Endothelial cell of umbilical vein (primary cell): ENCODE measurements at places on chromosomes 1 and 21. TPM values are rescaled to one million over a fixed set of nuclear protein-coding genes. Genes with fewer than 3 reads are reported as not detected.

The CLEC20A gene
- total RNA-seq = not detected in 2 replicates

The SH2D1B gene
- total RNA-seq = not detected in 2 replicates

The TMEM81 gene
- total RNA-seq = 2.9 TPM in 2 replicates

The NBPF4 gene
- not detected in 2 replicates for total RNA-seq

The RNF223 gene
- total RNA-seq = not detected in 2 replicates

The MEGF6 gene
- total RNA-seq = 47.4 and 63.7 TPM in 2 replicates

- H3K4me3 ChIP-seq = no peak overlapping the region
- H3K36me3 ChIP-seq = no peaks in the 10 kb centered on the region
- no peaks in the 10 kb centered on the region for H3K27me3 ChIP-seq
- DNase-seq = no peak
- no peaks in the 10 kb centered on the region for H3K4me1 ChIP-seq
Measured at GRCh38 chr1:14742181-14742980, 143.9 kb downstream of the KAZN start.

GRCh38 chr21:45265721-45266517 is 21.8 kb downstream of the POFUT2 start:
- no peak overlapping the region for H3K4me3 ChIP-seq
- H3K27me3 ChIP-seq = no peaks in the 10 kb centered on the region
- no peak overlapping the region for H3K27ac ChIP-seq
- peaks cover 45% of the 10 kb centered on the region for H3K36me3 ChIP-seq
- DNase-seq = no peak

DNA sequence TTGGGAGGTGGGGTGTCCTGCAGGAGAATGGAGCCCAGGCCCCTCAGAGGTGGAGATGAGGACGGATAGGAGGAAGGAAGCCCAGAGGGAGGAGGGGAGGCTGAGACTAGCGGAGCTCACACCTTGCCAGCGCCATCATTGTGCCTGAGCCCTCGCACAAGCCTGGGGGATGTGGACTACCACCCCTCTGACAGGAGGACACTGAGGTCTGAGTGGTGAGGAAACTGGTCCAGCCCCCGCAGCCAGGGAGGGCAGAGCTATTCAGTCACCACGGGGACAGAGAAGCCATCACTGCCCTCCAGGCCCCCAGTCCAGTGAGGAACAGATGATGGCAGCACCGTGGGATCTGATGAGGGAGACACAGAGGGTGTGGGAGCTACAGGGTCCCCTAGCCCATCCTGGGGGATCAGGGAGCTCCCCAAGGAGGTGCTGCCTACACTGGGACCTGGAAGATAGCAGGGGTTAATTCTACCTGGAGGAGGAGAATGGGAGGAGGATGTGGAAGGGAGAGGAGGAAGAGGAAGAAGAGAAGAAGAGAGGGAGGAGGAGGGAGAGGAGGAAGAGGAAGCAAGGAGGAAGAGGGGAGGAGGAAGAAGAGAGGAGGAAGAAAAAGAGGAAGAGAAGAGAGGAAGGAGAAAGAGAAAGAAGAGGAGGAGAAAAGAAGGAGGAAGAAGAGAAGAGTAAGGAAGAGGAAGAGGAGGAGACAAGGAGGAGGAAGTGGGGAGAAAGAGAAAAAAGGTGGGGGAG is 31.0 kb downstream of the MATN1 start:
- H3K4me3 ChIP-seq = no peak overlapping the region
- no peak overlapping the region for H3K27ac ChIP-seq
- H3K4me1 ChIP-seq = no peaks in the 10 kb centered on the region
- H3K36me3 ChIP-seq = no peaks in the 10 kb centered on the region

DNA sequence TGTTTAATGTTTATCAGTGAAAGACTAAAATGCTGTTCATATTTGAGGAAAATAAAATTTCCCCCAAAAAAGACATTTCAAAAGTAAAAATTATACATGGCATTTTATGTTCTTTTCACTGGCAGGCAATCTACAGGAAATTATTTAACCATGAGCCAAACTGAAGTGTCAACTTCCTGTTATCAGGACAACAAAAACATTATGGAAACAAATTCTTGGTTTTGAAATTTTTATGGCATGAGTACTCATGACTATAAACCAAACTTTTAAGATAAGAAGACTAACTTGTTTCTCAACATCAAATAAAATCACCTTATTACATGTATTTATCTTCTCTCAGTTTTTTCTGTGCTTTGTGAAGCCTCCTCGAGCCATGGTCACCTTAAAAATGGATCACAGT is 698.6 kb downstream of the LTN1 start:
- H3K4me3 ChIP-seq = no peak overlapping the region
- no peaks in the 10 kb centered on the region for H3K27me3 ChIP-seq
- H3K4me1 ChIP-seq = peaks cover 34% of the 10 kb centered on the region
- H3K27ac ChIP-seq = peak overlapping the region; percentile 72

DNA sequence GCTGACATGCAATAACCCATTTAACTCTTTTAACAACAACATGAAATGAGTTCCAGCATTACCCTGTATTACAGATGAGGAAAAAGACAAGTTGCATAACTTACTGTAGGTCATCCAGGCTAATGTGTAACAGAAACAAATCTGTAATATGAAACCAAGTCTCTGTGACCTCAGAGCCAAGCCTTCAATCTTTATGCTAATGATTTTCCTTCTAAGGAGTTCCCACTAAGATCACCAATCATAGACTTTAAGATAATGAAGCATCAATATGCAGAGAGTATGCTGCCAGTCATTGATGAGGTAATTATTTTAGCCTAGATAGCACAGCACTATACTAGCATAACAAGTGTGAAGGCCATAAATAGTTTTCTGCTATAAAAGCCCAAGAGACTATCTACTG is 35.6 kb upstream of the RNPC3 start:
- no peak overlapping the region for H3K4me3 ChIP-seq
- no peak overlapping the region for H3K27ac ChIP-seq
- no peaks in the 10 kb centered on the region for H3K36me3 ChIP-seq
- DNase-seq = no peak

DNA sequence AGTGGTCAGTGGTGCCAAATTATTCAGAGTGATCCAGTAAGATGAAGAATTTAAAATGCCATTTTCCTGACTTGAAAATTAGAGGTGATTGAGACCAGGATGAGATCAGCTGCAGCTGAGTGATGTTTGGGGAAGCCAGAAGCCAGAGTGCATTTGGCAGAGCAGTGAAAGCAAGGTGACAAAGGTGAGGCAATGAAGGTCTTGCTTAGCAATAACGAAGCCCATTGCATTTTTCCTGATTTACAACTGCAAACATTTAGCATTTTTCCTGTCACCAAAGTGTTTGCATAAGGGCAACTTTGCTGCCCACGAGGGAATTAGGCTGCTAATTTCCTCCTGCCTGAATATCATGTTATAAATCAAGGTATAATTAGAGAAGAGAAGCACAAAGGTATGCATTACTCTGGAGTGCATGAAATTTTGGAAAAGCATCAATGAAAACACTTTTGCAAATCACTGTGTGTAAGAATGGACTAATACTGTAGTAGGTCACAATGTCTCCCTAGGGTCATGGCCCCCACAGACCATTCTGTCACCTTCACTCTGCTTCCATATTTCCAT is 188.2 kb upstream of the LYPLAL1 start:
- H3K4me3 ChIP-seq = no peak overlapping the region
- no peaks in the 10 kb centered on the region for H3K36me3 ChIP-seq
- H3K27ac ChIP-seq = no peak overlapping the region
- peaks cover 2% of the 10 kb centered on the region for H3K27me3 ChIP-seq
- H3K4me1 ChIP-seq = no peaks in the 10 kb centered on the region

DNA sequence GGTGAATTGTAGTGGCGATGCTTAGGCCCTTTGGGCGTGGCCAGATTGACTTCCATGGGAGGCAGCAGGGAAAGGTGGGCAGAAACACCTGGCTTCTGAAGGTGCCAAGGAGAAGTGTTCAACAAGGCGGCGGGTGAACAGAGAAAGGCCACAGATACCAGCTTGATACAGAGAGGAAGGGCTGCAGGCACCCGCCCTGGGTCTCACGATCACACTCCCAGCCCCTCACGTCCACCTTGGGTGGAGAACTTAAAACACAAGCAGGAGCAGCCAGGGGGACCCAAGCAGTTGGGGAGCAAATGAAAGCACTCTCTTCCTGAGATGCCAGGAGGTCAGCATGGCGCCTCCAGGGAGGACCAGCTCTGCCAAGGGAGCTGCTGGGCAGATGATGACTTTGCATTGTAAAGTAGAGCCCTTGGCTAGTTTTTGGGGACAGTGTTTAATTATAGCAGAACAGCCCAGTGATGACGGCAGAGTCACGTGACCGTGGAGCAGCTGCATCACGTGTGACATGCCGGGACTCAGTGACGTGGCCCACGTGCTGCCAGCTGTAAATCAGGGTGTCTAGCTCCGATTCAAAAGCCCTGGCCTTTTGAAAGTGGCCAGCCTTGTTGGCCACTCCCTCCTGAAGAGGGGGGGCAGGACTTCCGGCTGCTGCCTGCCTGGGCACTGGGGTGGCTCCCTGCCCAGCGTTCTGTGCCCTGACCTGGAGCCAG is 19.0 kb downstream of the SLC37A1 start:
- H3K4me3 ChIP-seq = no peak overlapping the region
- H3K36me3 ChIP-seq = no peaks in the 10 kb centered on the region
- H3K27ac ChIP-seq = no peak overlapping the region

GRCh38 chr1:10960411-10961299 is 51.8 kb upstream of the TARDBP start:
- H3K4me1 ChIP-seq = no peaks in the 10 kb centered on the region
- H3K27me3 ChIP-seq = no peaks in the 10 kb centered on the region
- H3K4me3 ChIP-seq = no peak overlapping the region
- DNase-seq = peak; percentile 58
- no peaks in the 10 kb centered on the region for H3K36me3 ChIP-seq

GRCh38 chr1:66177510-66177909 is 356.4 kb upstream of the SGIP1 start:
- no peaks in the 10 kb centered on the region for H3K27me3 ChIP-seq
- no peak for DNase-seq
- H3K36me3 ChIP-seq = no peaks in the 10 kb centered on the region
- no peak overlapping the region for H3K27ac ChIP-seq
- H3K4me1 ChIP-seq = no peaks in the 10 kb centered on the region
- no peak overlapping the region for H3K4me3 ChIP-seq

DNA sequence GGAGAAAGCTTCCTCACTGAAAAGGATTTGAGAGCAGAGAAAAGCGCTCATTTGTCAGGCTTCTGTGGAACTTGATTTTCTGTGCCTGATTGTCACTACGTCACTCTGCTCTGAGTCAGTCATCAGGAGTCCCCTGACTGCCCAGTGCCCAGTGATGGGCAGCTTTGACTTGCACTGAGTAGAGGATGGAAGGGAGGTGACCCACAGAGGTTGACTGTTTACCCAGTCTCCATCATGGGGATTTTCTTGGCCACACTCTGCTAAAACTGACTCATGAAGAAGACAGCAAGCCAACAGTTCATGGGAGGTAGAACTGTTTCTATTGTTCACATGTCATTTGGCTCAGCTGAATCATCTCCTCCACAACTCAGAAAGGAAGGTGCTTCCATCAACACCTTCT is 82.1 kb upstream of the DUSP10 start:
- no peak overlapping the region for H3K4me3 ChIP-seq
- H3K27ac ChIP-seq = no peak overlapping the region
- no peaks in the 10 kb centered on the region for H3K27me3 ChIP-seq

DNA sequence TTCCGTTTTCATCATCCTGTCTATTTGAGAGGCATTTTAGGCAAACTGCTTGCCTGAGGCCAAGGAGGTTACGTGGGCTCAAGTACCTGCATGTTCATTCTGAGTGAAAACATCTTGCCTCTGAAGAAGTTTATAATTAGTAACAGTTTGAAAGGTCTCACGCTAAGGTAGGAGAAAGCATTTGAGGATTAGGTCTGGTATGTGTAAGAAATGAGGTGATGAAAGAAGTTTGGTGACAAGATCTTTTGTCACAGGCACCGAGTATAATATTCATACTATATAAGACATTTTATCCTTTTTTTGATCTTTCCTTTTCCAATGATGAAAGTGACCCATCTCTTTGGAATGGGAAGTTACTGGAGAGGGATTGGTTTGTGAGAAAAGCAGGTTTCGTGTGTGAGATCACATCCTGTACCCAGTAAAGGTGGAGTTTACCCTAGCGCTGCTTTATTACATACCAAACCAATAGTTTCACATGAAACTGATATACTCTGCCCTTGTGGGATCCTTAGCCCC is 98.7 kb upstream of the PDC start:
- H3K36me3 ChIP-seq = no peaks in the 10 kb centered on the region
- no peaks in the 10 kb centered on the region for H3K27me3 ChIP-seq
- H3K27ac ChIP-seq = no peak overlapping the region

DNA sequence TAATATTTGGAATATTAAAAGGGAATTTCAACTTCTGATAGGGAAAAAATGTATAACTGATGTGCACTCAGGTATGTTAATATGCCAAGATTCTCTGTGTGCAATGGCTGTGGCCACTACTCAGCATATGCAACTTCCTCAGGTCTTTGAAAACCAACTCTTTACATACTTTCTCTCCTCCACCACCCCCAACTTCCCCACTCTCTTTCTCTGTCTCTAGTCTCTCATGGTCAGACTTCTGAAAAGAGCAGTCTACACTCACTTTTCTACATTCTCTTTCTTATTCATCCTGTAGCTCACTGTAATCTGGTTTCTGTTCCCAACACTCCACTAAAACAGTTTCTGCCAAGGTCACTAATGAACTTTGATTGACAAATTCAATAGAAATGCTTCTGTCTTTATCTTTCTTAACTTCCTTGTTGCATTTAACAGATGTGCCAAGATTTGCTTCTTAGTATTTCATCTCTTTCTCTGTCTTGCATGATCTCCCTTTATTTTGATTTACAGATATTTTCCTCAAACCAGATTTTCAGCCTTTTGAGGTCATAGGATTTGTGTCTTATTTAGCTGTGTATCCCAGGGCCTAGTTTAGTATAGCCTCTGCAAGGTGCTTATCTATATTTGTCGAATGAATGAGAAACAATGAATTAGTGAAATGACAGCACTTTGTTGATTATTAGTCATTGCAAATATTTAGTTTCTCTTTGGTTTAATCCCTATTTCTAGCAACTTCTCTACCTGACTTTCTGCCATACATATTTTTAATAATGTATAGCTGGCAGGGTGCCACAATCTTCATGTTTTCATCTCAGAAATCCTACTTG is 168.9 kb downstream of the LMO4 start:
- DNase-seq = no peak
- H3K27me3 ChIP-seq = no peaks in the 10 kb centered on the region
- H3K36me3 ChIP-seq = no peaks in the 10 kb centered on the region
- no peaks in the 10 kb centered on the region for H3K4me1 ChIP-seq
- H3K27ac ChIP-seq = no peak overlapping the region
- H3K4me3 ChIP-seq = no peak overlapping the region

GRCh38 chr1:31482482-31483011 is 69.5 kb downstream of the SERINC2 start:
- peaks cover under 1% of the 10 kb centered on the region for H3K27me3 ChIP-seq
- no peak for DNase-seq
- H3K4me3 ChIP-seq = no peak overlapping the region
- no peak overlapping the region for H3K27ac ChIP-seq

- H3K27me3 ChIP-seq = no peaks in the 10 kb centered on the region
- H3K4me1 ChIP-seq = peaks cover 8% of the 10 kb centered on the region
- peak; percentile 59 for DNase-seq
- H3K36me3 ChIP-seq = peaks cover 2% of the 10 kb centered on the region
Measured at GRCh38 chr1:206489980-206490770, 17.2 kb upstream of the RASSF5 start.

- no peaks in the 10 kb centered on the region for H3K27me3 ChIP-seq
- H3K27ac ChIP-seq = no peak overlapping the region
- H3K36me3 ChIP-seq = no peaks in the 10 kb centered on the region
- H3K4me1 ChIP-seq = no peaks in the 10 kb centered on the region
- DNase-seq = no peak
Measured at GRCh38 chr1:238409932-238410331, 519.2 kb upstream of the ZP4 start.
